ENCODE measurements at places on chromosomes 2 and 18. TPM values are rescaled to one million over a fixed set of nuclear protein-coding genes. Genes with fewer than 3 reads are reported as not detected.

GALNT13 gene
- 13.6 TPM for total RNA-seq

GRCh38 chr2:200603972-200604371, 18.2 kb downstream of the AOX1 start:
- no peak for DNase-seq

DNA sequence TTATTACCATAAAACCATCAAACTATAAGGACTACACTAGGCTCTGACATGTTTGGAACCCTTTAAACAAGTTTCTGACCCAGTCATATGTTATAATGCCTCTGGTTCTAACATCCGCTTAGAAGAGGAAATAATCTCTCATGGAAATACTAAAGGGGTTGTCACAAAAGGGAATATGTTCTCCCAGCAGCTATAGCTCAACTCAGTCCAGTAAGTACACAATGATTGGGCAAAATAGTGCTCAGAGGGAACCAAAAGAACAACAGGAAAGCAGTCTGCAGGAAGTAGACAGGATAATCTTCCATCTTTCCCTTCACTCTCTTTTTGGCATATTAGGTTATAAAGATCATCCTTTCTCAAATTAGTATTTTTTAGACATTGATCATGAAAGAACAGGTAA, 4.3 kb downstream of the SRBD1 start:
- no peak for DNase-seq

GRCh38 chr2:32516567-32516966, 111.3 kb upstream of the TTC27 start:
- DNase-seq: no peak

GRCh38 chr2:220104871-220105351, 477.5 kb downstream of the SLC4A3 start:
- DNase-seq: peak; percentile 48

GRCh38 chr2:119724656-119725485, 34.9 kb upstream of the PTPN4 start:
- no peak for DNase-seq

ADD2 gene
- 2.1 TPM for total RNA-seq

DCAF17 gene
- total RNA-seq: 31.0 TPM

- no peak for DNase-seq
Observed at GRCh38 chr18:12452784-12453183, 45.1 kb downstream of the PRELID3A start.

GRCh38 chr18:79962835-79963657, 1.4 kb upstream of the HSBP1L1 start:
- DNase-seq: no peak

POTEI gene
- not detected for total RNA-seq

DNA sequence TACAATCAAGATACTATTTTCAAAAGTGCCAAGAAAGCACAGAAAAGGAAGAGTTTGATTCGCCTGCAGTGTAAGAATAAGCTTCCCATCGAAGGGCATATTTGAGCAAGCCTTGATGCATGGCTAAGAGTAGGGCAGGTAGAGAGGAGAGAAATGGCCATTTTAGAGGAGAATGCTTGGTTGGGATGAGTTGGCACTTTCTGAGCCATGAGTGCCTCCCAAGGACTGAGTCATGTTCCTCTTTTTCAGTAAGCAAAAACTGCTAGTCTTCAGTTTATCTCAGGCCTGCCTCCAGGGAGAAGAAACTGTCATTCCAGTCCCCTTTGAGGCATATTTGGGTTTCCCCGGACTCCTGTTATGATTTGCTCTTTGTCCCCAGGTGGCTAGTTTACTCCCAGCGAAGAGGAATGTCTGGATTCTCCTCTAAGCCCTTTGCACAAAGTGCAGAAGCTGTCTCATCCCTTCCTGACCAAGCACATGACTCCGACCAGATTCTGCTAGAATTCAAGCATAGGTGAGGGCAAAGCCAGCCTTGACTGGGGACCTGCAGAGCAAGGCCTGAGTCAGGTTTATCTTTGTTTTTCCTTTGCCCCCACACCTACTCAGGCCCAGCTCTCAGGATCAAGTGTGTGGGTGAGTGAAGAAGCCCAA, 115.2 kb downstream of the TTC32 start:
- DNase-seq: no peak

DNA sequence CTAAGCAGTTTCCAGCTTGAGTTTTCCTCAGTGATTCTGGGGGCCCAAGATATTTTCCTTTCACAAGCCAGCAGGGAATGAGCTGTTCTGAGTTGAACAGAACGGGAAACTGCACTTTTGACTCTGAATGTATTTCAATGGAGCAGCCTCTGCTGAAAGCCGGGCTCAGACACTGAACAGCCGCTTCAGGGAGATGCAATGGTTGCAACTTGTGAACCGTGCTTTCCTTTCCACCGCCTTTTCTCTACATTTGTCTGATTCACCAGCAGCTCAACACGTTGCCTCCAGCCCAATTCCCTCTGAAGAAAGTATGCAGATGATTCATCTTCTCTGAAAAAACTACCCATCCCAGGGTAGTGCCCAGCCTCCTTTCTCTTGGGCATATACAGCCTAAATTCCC, 119.3 kb upstream of the PKDCC start:
- DNase-seq: no peak

GRCh38 chr2:20378891-20379519, 28.4 kb upstream of the PUM2 start:
- peak; percentile 90 for DNase-seq

DNA sequence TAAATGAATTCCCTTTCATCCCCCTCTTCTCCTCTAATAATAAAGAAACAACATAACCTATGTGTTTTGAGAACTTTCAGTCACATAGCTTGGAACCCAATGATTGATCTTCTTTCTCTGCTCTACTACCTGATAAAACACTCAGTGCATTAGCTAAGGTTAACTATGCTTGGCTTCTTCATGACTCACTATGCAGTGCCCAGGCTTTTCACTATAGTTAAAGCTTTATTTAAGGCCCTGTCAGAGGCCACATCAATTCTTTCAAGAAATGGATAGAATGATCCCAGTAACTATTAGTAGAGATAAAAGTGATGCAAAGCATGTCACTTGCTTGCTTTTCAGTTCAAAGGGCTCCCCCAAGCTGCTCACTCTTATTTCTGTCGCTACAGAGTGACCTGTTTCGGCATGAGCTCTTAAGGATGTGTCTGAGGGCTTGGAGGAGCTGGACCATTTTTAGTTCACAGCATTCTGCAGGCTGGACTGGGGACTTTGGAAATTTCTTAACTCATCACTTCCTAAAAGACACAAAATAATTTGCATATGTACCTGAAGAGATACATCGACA, 384.0 kb downstream of the LRRTM1 start:
- no peak for DNase-seq

- DNase-seq: no peak
Observed at GRCh38 chr18:31957728-31958127, 14.8 kb upstream of the TRAPPC8 start.

ALPP gene
- total RNA-seq: not detected

CHRND gene
- not detected for total RNA-seq

DNA sequence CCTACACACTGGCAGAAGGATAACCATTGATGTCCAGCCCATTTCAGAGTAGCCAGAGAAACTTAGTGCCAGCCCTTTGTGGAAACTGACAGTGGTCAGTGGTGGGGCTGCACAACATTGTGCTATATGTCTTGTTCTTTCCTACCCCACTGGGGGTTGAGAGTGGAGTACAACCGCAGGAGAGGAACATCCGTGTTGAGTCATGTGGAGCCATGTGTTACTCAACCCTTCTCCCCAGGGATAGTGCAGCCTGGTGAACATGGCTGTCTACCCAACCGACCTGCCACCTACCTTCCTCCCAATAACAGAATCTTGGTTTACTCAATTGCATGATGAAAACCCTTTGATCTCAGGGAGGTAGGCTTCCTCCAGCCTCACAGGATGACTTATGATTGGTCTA, 65.3 kb upstream of the MAPK4 start:
- DNase-seq: no peak

FBXO36 gene
- total RNA-seq: 3.4 TPM

TEX44 gene
- not detected for total RNA-seq

DNA sequence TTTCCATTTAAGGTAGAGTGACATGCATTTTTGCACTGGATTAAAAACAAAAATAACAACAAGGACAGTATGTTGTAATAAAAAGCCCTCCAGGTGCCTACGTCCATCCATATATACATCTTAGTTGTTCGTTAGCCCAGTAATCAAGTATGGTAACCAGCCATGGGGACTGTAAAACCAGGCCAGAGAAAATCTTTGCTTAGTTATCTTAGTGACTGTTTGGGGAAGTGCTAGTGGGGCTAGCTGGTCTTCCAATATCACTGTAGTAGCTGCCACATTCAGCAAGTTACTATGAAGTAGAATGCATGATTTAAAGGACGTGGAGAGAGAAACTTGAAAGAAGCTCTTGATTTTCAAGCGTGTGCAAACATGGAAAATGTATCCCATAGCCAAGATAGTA, 95.9 kb upstream of the STON1 start:
- DNase-seq: no peak

- no peak for DNase-seq
Observed at GRCh38 chr2:69811018-69811417, 18.4 kb upstream of the GMCL1 start.

DNA sequence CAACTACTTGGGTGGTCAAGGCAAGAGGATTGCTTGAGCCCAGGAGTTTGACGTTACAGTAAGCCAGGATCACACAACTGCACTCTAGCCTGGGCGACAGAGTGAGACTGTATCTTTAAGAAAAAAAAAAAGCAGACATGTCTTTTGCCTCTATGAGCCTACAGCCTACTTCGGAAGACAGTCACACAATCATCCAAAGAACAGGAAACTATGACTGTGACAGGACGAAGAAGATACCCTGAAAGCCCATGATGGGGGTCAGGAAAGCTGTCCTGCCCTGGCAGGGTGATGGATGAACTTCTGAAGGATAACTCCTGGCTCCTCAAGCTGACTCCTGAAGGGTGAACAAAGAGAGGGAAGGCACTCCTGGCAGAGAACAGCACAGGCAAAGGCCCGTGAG, 251.7 kb upstream of the SIX2 start:
- DNase-seq: no peak

ITPRIPL1 gene
- 1.7 TPM for total RNA-seq

PROKR1 gene
- not detected for total RNA-seq

DNA sequence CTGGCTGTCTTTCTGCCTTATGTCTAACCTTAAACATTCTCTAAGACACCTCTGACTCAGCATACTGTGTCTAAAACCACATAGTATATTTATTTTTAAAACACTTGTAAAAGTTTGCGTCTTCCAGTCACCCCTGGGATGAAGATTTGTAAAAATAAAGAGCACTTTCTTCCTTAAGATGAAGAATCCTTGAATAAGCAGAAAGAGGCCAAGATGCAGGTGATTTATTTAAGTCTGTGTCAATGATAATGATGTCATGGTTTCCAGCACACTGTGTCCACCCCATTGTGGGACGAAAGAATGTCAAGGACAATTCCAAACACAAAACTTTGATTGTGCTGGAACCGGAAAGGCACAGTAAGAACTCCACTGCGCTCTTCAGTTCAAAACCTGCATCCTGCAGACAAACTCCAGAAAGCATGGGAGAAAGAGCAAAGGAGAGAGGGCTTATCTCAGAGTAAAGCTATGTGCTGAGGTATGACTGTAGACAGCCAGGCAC, 92.9 kb downstream of the ZEB2 start:
- DNase-seq: no peak

GRCh38 chr2:106270471-106270891, 76.4 kb upstream of the UXS1 start:
- no peak for DNase-seq

GRCh38 chr2:20723543-20723942, 56.6 kb downstream of the GDF7 start:
- DNase-seq: no peak

DNA sequence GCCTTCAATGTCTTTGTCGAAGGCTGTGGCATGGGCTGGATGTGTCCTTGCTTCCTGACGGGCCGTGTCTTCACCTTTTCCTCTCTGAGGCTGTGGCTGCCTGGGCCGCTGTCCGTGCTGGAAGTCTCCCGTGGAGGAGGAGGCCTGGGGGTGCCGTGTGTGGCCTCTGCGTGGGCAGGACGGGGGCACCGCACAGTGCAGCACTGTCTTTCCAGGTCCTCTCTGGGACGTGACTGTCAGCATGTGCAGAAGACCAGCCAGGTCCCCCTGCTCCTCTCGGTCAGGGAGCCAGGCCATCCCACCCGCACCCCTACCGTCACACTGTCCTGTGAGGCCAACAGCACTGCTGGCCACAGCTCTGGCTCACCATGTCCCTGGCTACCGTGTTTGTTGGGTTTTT, 64.4 kb upstream of the ZNF236 start:
- DNase-seq: no peak

PLGLB1 gene
- 1.7 TPM for total RNA-seq

BOLL gene
- not detected for total RNA-seq

DNA sequence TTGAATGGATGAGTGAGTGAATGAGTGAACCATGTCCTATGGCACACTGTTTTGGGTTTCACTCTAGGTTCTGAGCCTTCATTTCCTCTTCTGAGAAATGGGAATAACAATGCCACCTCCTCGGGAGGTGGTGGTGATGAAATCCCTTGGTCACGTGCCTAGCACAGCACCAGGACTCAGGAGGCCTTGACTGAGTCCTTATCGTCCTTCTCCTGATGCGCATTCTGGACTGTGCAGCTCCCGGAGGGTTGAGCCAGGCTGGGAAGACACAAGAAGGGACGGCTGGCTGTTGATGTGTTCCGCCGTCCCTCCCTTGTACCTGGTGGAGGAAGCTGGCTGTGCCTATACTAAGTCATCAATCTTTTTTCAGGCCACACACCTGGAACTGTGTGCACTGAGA, 437.3 kb downstream of the ZNF521 start:
- no peak for DNase-seq

DNA sequence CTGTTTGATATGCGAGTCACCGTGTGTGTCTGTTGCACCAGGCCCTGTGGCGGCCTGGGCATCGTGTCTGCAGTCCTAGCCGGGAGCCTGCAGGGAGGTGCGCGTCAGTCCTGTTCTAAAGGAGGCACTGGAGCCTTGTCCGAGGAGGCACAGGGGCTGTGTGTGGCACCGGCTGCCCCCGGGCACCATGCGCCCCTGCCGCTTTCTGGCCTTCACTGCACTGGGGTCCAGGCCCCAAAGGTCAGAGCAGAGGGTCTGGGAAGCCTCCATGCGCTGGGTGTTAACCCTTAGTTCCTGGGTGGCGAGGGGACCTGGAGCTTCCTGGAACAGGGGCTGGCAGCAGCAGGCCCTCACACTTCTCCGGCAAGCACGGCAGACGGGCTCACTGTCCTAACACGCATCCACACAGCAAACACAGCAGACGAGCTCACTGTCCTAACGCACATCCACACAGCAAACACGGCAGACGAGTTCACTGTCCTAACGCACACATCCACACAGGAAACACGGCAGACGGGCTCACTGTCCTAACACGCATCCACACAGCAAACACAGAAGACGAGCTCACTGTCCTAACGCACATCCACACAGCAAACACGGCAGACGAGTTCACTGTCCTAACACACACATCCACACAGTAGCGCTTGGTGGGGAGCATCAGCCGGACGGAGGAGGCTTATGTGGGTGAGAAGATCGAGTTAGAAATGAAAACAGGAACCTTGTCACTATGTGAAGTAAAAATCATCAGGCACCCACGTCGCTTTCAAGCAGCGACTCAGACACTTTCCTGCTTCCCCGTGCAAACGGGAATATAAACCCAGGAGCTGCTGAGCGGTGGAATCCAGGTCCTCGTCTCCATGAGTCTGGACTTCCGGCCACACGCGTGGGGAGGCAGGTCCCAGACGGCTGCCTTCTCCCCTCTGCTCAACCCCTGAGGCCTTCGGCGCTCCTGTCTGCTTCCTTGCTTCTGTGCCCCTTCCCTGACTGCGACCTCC, 65.3 kb downstream of the TPO start:
- no peak for DNase-seq

- DNase-seq: no peak
Observed at GRCh38 chr2:15726321-15727057, 134.8 kb downstream of the DDX1 start.

- no peak for DNase-seq
Observed at GRCh38 chr2:85834466-85834865, 54.3 kb downstream of the ST3GAL5 start.

PLA2R1 gene
- total RNA-seq: 19.0 TPM

- DNase-seq: no peak
Observed at GRCh38 chr2:31812051-31812798, 198.6 kb downstream of the MEMO1 start.
